ENCODE measurements at places on chromosomes 1 and 21.

DNA sequence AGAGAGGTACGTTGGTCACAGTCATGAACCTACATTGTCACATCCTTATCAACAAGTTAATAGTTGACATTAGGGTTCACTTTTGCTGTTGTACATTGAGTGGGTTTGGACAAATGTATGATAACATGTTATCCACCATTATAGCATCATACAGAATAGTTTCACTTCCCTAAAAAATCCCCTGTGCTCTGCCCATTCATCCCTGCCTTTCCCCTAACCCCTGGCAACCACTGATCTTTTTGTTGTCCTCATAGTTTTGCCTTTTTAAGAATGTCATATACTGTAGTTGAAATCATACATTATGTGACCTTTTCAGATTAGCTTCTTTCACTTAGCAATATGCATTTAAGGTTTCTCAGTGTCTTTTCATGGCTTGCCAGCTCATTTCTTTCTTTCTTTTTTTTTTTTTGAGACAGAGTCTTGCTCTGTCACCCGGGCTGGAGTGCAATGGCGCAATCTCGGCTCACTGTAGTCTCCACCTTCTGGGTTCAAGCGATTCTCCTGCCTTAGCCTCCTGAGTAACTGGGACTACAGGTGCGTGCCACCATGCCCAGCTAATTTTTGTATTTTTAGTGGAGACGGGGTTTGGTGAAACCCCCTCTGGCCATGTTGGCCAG is 50.6 kb downstream of the UCK2 start:
- no peak for DNase-seq

DNA sequence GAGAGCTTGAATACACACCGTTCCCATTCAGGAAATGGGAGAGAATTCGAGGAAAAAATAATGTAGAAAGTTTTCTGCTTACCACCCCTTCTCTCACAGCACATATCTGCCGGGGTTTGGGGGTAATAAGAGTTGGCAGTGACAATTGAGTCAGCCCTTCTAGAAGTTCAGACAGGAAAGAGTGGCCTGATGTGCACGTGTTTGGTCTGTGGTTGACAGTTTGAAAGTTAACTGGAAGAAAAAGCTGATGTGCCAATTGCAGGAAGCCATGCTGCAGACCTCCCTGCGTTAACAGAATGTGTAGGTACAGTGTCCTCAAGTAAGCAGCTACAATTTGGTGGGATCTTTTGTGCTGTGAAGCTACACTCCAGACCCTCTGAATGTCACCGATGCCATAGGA is 50.9 kb downstream of the DHX9 start:
- no peak for DNase-seq

- no peak for DNase-seq
Measured at GRCh38 chr1:9809100-9809510, 14.7 kb downstream of the CLSTN1 start.

DNA sequence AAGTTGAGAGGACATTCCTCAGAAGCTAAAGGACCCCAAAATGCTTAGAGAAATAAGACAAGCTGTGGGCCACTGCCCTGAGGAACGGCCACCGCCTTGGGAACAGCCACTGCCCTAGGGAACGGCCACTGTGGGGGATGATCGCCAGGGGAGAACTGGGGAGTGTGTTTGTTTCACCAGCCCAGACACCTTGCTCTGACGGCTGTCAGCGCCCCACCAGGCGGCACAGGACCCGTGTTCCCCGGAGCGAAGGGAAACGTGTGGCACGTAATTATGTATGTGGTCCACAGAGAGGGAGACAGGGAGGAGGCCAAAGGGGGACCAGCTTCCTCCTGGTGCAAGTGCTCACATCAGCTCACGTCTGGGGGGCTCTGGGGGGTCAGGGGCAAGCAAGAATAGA is 45.8 kb upstream of the RIPK4 start:
- DNase-seq: no peak

DNA sequence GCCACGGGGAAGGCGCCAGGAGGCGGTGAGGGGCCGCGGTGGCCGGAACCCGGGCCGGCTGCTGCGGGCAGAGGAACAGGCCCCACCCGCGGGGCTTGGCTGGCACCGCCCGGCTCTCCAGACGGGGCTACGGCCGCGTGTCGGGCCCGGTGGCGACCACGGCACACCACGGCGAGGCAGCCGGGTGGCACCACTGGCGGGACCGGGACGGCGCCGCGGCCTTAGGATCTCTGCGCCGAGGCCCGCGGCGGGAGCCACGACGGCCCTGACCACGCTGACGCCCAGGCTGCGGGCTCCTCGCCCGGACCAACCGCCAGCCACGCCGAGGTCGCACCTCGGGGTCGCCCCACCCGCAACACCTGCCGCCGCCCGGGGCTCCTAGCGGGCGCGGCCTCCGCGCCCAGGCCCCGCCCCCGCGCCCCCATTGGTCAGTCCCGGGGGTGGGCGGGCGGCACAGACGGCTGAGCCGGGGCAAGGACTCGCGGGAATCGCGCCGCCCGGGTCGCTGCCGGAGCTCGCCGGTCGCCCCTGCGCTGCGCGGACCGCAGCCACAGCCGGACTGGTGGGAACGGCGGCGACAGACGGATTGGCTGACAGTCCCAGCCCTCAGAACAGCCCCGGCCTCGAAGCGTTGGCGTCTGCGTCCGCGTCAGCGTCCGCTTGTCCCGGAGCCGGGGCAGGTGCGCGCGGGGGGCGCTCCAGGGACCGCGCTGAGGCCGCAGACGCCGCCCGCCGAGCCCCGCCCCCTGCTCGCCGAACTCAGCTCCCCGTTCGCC is at the start of gene BMP8A:
BMP8A (plus strand) TSS at position 491 of the 776 bp plus-strand sequence. CDS start 356 bp downstream, outside the sequence.
- DNase-seq: peak; percentile 74

- DNase-seq: no peak
Measured at GRCh38 chr1:206705726-206706297, 21.1 kb downstream of the MAPKAPK2 start.

GRCh38 chr1:43507296-43508295 is 23.1 kb upstream of the PTPRF start:
- DNase-seq: no peak

- DNase-seq: peak; percentile 61
Measured at GRCh38 chr21:44253832-44254710, 7.6 kb downstream of the DNMT3L start.

DNA sequence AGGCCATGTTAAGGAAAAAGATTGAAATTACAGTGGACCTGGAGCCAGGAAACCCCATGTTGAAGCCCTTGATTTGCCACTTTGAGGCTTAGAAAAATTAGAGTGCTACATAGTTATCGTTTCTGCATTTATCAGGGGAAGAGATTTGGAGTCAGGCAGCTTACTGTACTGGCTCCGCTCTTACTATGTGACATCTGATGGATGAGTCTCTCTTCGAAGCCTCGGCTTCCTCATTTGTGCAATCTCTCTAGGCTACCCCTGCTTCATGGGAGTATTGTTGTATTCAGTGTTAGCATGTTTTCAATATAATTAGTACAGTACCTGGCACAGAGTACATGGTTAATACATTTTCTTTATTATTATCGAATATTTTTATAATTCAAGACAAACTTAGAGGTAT is 480.4 kb upstream of the USP24 start:
- no peak for DNase-seq

DNA sequence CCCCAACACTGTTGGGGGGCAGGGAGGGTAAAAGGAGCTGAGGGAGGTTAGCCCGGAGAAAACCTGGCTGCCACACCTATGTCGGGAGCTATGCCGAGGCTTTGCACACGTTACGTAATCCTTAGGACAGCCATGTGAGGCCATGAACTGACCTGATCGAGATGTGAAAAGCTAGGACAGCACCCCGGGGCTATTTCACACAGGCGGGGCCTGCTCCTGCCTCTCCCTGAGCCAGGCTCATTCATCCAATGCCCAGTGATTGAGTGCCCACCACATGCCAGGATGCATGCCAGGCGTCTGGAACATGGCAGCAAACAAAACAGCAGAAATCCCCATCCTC is 30.2 kb downstream of the LDLRAP1 start:
- DNase-seq: no peak

DNA sequence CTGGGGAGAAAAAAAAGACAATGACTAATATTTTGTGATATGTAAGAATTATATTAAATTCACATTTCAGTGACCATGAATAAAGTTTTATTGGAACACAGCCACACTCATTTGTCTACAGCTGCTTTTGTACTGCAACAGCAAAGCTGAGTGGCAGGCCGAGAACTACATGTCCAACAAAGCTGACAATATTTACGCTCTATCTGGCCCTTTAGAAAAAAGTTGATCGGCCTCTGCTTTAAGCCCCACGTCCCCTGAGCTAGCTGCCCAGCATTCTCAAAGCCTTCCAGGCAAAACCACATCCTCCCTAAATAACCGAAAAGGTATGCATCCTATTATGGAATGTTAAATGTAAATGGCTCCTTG is 8.6 kb downstream of the SLC2A1 start:
- no peak for DNase-seq

DNA sequence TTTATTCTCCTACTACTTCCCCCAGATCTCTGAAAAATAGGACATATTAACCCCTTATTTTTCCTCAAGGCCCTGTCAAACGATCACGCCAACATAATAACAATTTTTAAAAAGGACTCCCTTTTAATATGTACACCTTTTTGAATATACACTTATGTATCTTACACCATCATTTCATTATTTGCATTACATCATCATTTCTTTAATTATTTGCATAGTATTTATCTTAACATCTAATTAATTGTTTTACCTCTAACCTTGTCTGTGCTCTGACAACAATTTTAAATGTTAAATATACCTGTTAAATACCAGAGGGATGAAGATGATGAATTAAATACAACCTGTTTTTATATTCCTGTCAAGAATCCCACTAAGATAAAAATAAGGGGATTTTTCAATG is 432.2 kb downstream of the PTPRC start:
- no peak for DNase-seq

DNA sequence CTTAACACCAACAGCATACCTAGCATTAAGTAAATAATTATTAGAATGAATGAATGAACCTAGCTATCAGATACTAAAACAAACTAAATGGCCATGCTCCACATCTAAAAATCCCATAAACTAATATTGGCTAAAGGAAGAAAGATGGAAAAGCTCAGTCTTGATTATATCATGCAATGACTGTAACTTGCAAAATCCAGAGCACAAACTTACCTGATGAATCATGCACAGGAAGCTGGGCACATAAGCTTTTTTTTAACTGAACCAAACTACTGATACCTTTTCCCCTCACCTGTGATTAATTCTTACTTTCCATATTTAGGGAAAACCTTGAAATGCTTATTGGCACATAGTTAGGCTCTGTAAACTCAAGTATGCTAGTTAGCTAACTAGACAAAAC is 70.2 kb downstream of the KIF14 start:
- DNase-seq: no peak

DNA sequence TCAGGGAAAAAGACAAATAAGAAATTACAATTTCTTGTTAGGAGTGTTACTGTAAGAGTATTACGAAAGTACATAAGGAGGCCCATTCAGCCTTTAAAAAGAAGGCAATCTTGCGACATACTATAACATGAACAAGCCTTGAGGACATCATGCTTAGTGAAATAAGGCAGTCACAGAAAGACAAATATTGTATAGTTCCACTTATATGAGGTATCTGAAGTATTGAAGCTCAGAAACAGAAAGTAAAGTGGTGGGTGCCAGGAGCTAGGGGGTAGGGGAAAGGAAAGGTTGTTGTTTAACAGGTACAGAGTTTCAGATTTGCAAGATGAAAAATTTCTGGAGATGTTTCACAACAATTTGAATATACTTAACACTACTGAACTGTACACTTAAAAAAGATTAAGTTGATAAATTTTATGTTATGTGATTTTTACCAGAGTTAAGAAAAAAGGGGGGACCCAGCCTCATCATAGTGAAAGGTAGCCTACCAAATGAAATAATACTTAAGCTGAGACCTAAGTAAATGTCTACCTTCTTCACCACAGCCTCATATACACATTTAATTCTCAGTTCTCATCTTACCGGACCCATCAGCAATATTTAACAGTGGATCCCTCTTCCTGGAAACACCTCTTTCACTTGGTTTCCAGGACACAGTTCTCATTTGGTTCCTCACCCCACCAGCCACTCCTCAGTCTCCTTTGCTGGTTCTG is 19.5 kb downstream of the USP24 start:
- DNase-seq: no peak
